Astrocyte of the cerebellum (primary cell): ENCODE measurements at places on chromosomes 5 and 9.

DNA sequence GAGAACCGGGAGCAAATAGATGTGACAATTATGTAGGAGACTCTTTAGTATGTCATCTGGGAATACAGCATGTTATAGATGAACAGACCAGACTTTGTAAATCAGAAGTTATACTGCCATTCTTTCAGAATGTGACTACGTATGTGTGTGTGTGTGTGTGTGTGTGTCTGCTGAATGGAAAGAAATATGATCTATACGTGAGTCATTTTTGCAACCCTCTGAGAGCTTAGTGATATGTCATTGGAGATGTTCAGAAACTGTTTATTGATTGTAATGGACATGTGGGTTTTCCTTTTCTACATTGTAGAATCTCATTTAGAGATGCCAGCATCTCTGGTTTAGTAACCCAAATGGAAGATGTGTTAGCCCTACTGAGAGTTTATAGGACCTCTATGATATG lies 731.5 kb downstream of the TLE1 start:
- no peak for DNase-seq

DNA sequence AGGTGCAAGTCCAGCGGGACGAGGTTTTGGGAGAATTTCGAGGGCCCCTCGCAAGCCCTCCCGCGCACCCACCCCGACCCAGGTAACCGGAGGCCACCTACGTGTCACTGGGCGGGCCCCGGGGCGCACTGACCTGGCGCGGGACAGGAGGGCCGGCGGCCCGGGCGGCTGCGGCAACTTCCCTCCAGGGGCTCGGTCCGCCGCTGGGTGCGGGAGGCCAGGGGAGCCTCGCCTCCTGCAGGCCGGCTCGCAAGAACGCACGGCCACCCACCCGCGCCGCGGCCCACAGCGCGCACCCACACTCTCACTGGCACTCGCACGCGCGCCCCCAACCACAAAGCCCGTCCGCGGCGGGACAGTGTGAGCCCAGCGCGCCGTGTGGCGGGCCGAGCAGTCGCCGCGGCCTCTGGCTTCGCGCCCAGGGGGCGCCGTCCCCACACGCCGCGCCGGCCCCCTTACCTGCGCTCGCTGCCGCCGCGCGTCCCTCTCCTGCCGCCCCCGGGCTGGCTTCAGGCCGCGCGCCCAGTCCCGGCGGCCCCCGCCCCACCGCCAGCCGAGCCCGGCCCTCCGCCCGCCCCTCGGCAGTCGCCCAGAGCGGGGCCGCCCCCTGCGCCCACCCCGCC lies 451 bp downstream of the LPAR1 start:
- DNase-seq = no peak

DNA sequence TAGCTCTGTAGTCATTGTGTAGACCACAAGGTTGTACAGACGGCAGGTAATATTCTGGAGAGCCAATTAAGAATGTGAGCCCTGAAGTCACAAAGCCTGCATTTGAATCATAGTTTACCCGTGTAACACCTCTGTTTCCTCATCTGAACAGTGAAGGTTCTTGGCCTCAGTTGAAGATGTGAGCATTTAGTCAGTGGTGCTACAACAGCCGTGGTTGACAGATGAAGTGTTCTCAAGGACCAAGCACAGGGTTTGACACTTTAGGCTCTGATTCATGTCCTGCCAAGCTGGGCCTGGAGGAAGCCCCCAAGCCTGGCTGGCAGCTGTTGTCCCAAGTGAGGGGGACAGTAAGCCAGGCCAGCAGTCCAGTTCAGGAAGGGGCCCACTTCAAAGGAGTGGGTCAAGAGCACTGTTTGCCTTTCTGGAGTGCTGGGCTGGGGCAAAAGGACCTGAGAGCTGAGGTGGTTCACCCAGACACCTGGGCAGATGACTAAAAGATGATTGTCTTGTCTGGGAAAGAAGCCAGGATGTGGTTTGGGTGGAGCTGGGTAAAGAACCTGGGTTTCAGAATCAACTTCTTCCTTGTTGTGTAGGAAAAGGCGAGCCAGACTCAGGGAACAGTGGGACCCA lies 20.7 kb downstream of the FAXDC2 start:
- DNase-seq = no peak

- no peak for DNase-seq
Observed at GRCh38 chr9:114172981-114173833, 17.9 kb downstream of the COL27A1 start.

DNA sequence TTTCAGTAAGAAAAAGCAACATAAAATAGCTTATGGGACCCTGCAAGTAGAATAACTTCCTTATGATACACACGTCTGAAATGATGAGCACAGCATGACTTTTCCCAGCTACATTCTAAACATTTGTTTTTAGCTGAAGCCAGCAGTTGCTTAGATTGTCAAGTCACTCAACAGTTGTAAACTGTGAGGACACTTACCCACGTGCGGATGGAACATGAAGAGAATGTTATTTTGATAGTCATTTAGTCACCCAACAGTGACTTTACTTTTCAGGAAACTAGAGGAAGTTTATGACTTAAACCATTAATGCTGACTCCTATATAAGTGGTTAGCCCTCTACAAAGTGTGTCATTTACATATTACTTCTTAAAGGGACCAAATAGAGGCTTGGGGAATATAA lies 3.0 kb downstream of the HACD4 start:
- DNase-seq = no peak
